Stimulated activated CD4-positive, alpha-beta T cell treated with anti-CD3 and anti-CD28 coated beads, Interleukin-1b, Interleukin-23, amount 100 ng/mL, for 1 hour (primary cell): ENCODE measurements at places on chromosomes 7 and 10.

DNA sequence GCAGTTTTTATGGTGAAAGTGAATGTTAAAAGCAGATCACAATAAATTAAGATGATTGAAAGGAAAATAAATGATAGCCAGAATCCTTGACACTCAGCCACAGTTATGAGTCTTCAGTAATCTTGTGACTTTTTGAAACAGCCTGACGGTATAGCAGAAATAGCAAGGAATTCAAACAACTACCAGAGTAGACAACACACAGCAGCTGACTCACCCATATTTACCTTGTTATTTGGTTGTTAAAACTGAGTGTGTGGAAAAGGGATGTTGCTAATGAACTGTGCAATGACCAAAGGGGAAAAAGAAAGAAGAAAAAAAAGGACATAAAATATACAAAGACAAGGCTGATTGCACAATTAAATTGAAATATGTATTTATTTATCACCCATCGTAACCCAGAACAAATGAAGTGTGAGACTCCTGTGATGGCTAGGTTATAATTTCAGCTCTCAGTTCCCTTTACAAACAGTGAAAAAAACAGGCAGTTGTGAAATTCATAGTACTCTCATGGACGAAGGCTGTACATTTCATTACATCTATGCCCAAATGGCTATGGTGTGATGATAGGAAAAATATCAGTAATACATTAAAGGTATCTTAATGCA is 1023.0 kb upstream of the SORCS1 start:
- no peak for DNase-seq

GRCh38 chr7:44706788-44707557 is 41.7 kb upstream of the ZMIZ2 start:
- no peak for DNase-seq

DNA sequence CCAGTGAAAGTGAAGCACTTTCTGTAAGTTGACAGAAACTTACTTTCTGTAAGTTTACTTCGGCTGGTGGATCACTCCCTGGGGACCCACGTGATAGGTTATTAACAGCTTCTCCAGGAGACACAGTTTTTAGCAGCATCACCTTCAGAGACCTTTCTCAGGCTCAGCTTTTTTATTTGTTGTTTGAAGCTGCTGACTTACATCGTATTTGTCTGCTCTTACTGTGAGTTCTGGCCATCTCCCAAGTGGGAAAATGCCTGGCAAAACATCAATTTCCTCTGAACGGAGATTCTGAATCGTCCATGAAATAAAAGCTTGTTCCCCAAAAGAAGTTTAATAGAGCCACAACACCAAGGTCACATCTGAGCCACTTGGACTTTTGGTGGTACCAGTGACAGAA is 178.7 kb upstream of the PODXL start:
- no peak for DNase-seq

GRCh38 chr10:2882628-2883027 is 184.7 kb upstream of the PFKP start:
- no peak for DNase-seq

GRCh38 chr10:25701652-25702051 is 232.4 kb upstream of the MYO3A start:
- no peak for DNase-seq

- no peak for DNase-seq
Observed at GRCh38 chr10:104906112-104906511, 265.0 kb downstream of the SORCS3 start.

- no peak for DNase-seq
Observed at GRCh38 chr10:3353235-3353634, 180.7 kb upstream of the PITRM1 start.

DNA sequence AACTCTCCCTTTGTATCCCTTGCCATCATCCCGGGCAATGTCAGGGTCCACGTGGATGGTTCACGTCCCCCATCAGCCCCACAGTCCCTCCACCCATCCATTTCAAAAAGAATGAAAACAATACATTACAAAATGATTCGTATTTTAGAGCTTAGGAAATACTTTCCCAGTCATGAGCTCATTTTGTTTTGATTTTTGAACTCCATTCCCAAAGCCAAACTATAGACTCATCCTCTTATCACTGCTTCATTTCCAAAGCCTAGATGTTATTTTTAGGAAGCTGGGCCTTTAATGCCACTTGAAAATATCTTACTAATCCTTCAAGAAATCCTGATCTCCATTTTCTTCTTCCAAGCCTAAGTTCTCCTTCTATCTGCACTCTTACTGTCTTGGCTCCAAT is 72.1 kb downstream of the WNT2 start:
- no peak for DNase-seq

DNA sequence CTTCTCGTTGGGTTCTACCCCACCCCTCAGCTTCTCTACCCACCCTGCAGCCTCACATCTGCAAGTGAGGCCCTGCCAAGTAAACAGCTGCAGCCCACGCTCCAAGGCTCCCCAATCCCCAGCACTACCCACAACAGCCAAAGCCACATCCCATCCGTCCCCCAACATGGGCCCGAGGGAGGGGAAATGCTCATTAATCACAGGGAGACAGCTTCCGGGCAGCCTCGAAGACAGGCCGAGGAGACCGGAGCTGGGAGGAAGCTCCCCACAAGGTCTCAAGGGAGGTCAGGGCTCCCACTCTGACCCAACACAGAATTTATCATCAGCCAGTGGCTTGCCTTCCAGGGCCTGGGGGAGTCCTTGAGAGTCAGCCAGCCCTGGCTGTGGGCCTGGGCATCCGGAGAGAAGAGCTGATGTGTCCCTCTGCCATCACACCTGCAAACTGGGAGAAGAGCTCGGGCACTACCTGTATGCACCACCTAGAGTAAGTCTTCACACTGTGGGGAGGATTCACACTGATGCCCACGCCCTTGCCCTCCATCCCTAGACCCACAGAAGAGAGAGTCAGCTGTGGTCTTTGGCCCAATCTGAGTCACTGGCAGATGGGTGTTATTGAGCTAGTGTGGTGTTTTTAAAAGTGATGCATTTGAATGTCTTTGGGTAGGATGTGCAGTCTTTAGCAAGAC is 115.5 kb upstream of the ZMIZ1 start:
- no peak for DNase-seq

DNA sequence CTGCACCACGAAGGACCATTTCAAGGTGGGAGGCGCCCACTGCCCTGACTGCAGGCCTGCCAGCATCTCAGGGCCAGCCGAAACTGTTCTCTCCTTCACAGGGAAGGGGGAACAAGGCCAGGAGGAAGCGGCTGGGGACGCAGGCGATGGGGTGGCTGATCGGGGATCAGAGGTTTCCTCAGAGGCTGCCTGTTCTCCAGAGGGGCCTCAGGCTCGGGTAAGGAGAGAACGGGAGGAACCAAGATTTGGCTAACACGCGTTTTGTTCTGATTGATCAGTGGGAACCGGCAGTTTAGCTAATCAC is 87.9 kb downstream of the DIP2C start:
- DNase-seq = no peak

- no peak for DNase-seq
Observed at GRCh38 chr10:101011517-101012423, 12.2 kb downstream of the LZTS2 start.

DNA sequence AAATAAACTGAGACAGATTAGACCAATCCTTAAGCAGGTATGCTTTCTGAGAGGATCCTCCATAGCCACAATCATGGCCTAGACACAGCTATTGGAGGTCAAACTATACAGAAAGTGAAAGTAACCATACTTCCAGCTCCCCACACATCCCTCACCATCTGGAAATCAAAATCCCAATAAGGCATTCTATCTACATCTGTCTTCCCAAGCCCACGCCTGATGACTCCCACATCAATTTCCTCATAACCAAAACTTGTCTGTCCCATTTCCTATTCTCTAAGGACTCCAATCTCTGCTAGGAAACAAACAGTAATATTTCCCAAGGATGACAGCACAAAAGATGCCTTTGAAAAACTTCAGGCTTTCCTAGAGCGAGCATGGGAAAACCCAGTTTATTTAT is 247.3 kb upstream of the HPS1 start:
- DNase-seq = no peak

DNA sequence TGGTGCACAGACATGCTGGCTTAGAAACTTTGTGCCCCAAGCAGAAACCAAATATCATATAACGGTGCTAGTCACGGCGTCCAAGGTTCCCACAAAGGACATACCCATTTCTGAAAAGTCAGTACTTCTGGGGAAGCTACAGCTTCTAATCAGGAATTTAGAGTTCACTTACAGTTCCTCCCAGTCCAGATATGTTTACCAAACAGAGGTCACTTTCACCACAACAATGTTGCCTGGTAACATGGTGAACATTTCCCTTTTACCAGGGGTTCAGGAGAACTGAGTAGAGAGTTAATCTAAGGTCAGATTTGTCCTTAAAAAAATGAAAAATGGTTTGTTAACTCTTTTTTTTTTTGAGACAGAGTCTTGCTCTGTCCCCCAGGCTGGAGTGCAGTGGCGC is 265.9 kb upstream of the MKLN1 start:
- DNase-seq = no peak

DNA sequence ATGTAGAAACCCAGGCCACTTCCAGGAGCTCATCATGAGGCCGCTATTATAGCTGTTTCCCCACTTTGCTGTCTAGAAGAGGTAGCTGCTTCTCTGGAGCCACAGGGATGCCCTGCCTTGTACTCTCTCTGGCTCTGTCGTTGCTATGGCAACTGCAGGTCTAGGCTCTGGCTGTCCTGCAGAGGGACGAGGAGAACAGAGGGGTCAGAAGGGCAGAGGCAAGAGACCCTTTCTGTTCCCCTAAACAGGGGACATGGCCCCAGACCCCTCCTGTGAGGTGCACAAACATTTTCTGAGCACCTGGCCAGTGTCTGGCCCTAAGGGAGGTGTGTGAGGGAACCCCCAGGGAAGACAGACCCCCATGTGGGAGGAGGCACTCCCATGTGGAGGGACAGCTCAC is 31.4 kb downstream of the ITPRIP start:
- DNase-seq = no peak

DNA sequence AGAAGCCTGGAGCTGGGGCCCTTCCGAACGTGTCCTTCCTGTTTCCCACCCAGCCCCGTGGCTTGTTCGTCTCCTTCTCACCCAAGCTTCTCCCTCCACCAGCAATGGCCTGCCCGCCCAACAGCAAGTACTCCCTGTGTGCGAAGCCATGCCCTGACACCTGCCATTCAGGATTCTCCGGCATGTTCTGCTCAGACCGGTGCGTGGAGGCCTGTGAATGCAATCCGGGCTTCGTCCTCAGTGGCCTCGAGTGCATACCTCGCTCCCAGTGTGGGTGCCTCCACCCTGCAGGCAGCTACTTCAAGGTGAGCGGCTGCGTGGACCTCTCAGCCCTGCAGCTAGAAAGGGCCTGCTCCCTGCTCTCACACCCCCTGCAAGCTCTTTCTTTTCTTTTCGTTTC is 31.9 kb downstream of the ZAN start:
- no peak for DNase-seq
